ENCODE measurements at places on chromosomes 7 and 10.

DNA sequence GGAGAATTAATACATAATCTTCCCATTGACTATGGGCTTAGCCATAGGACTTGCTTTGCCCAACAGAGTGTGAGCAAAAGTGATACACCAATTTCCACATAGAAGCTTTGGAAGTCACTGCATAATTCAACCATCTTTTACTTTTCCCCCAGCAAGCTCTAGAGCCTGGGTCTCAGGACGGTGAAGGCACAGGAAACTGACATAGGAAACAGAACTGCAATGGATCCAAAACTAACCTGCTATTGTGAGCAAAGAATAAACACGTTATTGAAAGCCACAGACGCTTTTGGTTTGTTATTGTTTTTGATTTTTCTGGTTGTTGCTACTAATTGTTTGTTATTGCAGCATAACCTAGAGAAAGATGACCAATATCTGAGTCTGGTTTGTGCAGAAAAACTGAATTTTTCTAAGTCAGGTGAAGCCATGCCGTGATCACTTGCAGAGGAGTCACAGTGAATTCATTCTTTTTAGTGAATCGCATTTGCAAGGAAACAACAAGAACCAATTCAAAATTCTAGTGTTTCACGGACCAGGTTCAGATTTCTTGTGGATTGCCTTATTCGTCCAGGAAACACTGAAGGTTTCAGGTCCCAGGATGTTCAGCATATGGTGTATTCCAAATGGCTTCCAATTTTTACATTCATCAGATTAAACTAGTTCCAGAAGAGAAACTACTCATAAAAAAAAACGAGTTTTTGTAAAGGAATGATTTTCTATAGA lies 52.8 kb downstream of the CUBN start:
- DNase-seq: no peak

GRCh38 chr7:151251689-151252560 lies 3.4 kb upstream of the SMARCD3 start:
- no peak for DNase-seq

DNA sequence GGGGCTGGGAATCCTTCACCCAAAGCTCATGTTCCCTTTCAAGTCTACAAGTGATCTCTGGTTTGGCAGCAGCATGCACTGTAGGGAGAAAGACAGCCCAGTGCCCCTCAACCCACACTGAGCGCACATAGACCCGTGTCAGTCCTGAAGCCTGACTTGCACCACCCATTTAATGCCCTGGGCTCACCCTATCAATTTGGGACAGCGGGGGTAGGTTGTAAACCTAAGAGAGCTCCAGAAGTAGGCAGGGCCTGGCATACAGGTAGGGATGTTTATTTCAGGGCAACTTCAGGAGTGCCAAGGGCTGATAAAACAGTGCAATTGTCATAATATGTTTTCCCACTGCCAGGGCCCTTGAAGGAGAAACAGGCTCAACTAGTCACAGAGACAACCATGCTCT lies 3.5 kb upstream of the ATP6V0E2 start:
- no peak for DNase-seq

- DNase-seq: peak; percentile 33
Measured at GRCh38 chr7:7761340-7761973, 43.0 kb upstream of the RPA3 start.

DNA sequence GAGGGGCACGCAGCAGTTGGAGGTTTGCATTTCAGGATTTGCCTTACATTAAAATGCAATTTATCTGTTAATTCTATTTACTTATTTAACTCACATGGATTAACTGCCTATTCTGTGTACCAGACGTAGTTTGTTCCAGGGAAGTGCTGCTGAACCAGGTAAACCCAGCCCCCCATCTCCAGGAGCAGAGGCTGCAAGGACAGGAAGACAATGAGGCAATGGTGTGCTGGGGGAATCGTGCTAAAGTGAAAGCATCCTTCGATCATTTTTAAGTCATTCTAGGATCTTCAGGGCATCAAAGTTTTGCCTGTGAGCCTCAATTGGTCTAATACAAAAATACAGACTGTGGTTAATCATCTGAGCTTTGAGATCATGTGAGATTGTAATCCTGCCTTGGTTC lies 166.4 kb downstream of the DNAJB6 start:
- no peak for DNase-seq

GRCh38 chr7:74344132-74344496 lies 54.9 kb downstream of the CLIP2 start:
- DNase-seq: no peak

DNA sequence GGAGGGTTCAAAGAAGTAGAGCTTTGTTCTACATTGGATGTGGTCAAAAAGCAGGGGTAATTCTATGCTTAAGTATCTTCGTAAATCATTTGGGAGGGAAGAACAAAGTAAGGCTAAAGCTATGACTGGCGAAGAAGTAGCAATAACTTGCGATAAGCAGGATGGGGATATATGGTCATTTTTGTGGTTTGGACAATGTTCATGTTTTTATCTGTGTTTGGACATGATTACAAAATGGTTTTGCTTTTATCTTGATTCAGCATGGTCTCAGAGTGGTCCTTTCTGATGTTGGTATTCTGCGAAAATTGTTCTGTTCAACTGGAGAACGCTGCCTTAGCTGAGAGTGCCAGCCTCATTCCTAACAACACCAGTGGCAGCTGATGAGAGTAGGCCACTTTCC lies 208.8 kb downstream of the SEMA3A start:
- DNase-seq: no peak

GRCh38 chr10:75851580-75852345 lies 420.3 kb downstream of the LRMDA start:
- no peak for DNase-seq

DNA sequence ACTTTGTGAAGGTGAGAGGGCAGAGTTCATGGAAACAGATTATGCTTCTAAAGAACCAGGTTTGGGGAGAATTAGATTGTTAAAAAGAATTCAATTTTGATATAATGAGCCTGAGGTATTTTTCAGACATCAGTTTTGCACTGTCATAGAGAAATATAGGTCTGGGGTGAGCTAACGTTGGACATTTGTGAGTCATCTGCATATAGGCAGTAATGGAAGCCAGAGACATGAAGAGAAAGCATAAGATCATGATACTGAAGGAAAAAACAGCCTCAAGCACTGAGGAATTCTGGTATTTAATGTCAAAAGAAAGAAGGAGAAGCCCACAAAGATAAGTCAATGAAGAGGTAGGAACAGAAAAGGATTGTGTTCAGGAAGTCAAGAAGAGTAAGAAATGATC lies 32.4 kb upstream of the COL1A2 start:
- no peak for DNase-seq

DNA sequence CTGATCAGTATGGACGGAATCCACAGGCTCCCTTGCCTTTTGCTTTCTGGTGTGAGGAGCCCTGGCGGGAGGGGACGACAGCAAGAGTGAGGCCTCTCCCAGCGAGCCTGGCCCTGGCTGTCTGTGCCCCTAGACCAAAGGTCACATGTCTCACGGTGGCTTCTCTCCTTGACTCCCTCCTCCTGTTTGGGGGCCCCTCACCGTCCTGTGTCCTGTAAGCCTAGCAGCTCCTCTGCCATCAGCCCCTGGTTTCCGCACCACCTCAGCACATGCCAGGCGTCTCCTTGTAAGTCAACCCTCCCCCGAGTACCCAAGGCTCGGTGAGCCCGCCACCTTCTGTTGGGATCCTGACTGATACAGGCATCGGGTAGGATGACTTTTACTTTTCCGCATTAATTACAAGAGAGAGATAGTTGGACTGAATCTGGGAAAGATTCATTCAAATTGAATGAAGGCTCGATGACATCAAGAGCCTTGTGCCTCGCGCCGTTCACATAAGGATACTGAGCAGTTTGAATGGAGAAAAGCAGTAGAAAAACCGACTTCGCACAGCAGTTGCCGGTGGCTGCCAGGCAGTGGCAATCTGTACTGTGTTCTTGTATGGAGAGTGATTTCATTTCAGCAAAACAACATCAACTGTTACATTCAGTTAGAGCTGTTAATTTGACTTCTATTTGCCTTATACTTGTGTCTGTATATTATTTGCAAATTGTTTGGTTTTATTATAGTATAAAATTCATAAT lies 119.8 kb downstream of the XRCC2 start:
- no peak for DNase-seq

GRCh38 chr10:110870823-110871297 lies 868 bp upstream of the PDCD4 start:
- DNase-seq: no peak

Data from naive B cell (primary cell).